Kidney epithelial cell (primary cell): ENCODE measurements at places on chromosomes 16 and 17. TPM values are rescaled to one million over a fixed set of nuclear protein-coding genes. Genes with fewer than 3 reads are reported as not detected.
A peak's percentile ranks its signal among the peaks of the same experiment; 100 is the strongest.

Gene SDR42E2
- total RNA-seq = not detected in 2 replicates

Gene OR3A2
- 1.0 and 3.3 TPM in 2 replicates for total RNA-seq

Gene SOST
- not detected in 2 replicates for total RNA-seq

Gene CTU2
- 12.8 and 17.1 TPM in 2 replicates for total RNA-seq

- DNase-seq = no peak
Measured at GRCh38 chr17:60577147-60577915, 22.7 kb upstream of the PPM1D start.

- DNase-seq = peak; percentile 21
Measured at GRCh38 chr17:51853857-51854256, 304.7 kb downstream of the CA10 start.

DNA sequence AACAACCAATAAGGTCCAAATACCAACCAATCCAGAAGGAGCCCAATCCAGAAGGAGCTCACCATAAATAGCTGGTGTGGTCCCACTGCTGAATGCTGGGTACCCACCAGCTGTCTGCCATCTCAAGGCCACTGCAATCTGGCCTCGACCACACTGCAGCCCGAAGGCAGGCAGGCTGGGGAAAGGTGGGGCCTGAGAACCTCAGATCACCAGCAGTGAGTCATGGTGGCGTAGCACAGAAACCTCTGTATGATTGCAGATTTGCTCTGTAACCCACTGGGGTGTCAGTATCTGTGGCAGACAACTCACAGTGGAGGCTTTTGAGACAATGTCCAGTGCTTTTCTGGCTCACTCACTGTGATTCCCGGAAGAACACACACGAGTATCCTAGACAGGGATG is 14.7 kb upstream of the CMTR2 start:
- DNase-seq = no peak

- DNase-seq = no peak
Measured at GRCh38 chr16:1923299-1924034, 5.3 kb upstream of the HS3ST6 start.

GRCh38 chr17:7177191-7177953 is 1.8 kb downstream of the ASGR1 start:
- DNase-seq = no peak

DNA sequence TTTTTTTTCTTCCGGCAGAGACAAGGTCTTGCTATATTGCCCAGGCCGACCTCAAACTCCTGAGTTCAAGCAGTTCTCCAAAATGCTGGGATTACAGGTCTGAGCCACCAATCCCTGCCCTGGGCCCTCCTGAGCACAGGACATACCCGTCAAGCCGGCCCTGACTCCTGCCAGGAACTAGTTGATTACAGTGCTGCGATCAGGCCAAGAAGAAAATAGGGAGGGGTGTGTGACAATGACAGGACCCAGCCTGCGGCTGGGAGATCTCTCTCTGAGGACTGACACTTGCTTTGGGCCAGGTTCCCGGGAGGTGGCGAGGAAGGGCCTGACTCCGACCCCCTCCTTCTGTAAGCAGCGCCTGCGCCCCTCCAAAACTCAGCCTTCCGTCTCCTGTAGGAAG is 276.6 kb downstream of the MRTFB start:
- no peak for DNase-seq

GRCh38 chr17:67421869-67422273 is 44.8 kb downstream of the PITPNC1 start:
- DNase-seq = peak; percentile 98

DNA sequence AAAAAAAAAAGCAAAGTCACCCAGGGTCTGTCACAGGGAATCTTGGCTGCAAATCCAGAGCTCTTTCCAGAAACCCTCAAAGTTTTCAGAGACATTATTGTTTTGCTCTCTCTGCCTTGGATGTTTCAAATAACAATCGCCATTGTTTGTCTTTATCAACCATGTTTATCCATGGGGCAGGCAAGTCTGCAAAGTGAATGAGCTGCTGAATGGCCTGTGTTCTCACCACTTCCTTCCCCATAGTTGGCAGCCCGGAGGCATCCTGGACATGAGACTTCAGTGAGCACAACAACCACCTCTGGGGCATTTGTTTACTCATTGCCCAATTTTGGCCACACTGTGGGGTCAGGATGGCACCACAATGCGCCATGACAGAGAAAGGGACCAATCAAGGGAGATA is 53.1 kb upstream of the USP7 start:
- no peak for DNase-seq

GRCh38 chr17:48873209-48873608 is 19.4 kb upstream of the ATP5MC1 start:
- no peak for DNase-seq

GRCh38 chr17:22507823-22508222 is 815.5 kb downstream of the KCNJ18 start:
- DNase-seq = no peak

DNA sequence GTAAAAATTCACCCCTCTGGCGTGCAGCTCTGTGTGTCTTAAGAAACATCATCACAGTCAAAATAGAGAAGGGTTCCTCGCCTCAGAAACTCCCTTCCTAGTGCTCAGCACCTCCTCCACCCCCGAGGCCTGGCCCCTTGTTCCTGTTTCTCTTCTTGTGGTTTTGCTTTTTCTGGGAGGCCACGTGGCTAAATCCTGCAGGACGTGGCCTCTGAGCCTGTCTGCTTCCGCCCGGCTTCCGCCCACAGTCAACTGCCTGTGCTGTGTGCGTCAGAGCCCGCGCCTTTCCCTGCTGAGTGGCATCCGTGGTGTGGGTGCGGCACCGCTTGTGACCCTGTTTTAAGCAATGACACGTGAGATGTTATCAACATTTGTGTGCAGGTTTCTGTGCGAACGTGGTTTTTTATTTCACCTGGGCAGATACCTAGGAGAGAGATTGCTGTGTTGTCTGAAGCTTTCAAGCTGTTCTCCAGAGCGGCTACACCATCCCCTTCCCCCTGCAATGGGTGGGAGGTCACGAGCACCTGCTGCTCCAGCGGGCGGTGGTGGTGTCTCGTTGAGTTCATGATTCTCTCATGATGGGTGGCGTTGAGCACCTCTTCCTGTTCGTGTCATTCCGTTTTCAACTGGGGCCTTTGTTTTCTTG is 21.7 kb downstream of the ACSF3 start:
- no peak for DNase-seq

- no peak for DNase-seq
Measured at GRCh38 chr16:11604783-11605563, 18.3 kb upstream of the LITAF start.

DNA sequence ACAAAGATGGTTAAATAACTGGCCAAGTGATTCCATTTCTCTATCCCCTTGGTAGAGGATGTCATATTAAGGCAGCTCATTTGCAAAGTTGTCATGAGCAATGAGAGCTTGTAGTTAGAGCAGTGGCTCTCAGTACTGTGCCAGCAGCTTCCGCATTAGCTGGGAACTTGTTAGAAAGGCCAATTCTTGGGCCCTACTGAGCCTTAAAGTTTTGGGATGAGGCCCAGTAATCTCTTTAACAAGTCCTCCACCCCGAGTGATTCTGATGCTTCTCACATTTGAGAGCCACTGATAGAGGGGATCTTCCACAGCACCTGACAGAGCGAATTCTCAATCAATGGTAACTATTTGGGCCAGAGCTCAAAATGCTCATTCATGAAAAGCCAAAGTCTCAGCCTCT is 20.2 kb upstream of the CCL1 start:
- DNase-seq = no peak

DNA sequence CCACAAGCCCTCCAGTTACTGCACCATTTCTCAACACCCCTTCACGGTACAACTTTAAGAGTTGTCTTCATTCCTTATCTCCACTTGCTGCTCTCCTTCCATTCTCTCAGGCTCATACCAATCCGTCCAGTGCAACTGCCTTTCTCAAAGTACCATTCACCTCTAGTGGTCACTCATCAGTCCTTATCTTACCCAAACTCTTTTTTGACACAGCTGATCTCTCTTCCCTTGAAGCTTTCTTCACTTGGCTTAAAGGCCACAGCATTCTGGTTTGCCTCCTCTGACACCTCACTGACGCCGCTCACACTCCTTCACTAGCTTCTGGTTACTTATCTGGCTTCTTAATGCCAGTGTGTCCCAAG is 24.9 kb downstream of the UBE2G1 start:
- no peak for DNase-seq

DNA sequence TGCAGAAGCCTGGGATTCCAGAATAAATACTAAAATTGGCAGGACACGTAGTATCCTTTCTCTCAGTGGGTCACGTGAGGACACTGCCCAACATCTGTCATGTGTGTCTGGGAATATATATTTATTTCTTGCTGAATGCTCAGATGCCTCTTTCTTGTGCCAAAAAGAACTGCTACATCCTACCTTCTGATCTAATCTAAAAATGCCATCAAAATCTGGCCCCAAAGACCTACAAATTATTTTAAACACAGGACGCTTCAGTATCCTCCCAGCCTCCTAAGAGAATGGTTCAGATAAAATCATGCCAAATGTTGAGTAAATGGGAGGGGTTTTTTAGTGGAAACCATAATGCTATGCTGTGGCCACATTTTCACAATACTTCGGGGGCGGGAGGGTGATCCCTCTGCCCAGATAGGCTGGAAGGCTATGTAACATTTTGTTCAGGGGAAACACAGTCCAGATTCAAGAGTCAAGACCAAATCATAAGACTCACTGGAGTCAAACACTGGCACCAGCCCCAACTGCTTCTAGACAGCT is 22.9 kb upstream of the CORO6 start:
- DNase-seq = no peak
